ENCODE measurements at places on chromosomes 3 and 15.
A peak's percentile ranks its signal among the peaks of the same experiment; 100 is the strongest.

DNA sequence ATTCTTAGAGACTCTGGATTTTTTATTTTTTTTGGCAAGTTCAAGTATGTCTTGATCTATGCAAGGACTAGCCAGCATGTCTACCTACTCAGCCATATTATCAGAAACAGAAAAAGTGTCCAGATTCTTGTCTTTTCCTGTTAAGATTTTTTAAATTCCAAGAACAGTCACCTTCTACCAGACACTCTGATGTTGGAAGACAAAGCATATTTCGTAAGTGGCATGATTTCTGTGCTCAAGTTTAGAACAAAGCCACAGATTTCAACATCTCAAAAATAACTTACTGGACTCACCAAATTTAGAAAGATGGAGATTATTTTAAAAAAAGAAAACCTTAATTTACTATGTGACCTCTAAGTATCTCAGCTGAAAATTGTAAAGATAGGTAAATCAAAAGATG is 61.9 kb downstream of the GOLGA6L7 start:
- DNase-seq, result no peak

- DNase-seq, result no peak
Measured at GRCh38 chr3:70516076-70516475, 203.6 kb upstream of the MDFIC2 start.

DNA sequence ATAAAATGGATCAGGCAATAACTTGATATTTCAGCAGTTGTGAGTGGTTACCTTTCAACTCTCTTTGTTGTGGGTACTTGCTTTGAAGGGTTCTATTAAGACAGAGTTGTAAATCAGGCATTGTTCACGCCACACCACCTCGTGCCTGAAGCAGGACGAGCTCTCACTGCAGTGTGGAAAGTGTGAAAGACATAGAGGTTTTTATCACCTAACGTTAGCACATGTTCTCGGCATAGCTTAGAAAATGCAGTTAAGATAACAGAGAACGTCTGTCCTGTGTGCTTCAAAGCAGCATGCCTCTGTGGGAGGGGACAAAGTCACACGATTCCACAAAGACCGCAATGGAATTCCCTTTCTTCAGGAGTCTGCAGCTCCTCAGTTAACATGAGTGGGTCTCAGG is 7.8 kb downstream of the ADAMTS17 start:
- no peak for DNase-seq

- no peak for DNase-seq
Measured at GRCh38 chr15:98422130-98422478, 226.2 kb upstream of the IGF1R start.

- DNase-seq, result no peak
Measured at GRCh38 chr3:185825006-185825638, at the start of gene IGF2BP2. Gene IGF2BP2, minus strand, starts transcription at chr3:185825042. Its CDS starts 82 bp downstream, at chr3:185824960.

- no peak for DNase-seq
Measured at GRCh38 chr15:97955035-97955434, 5.5 kb upstream of the ARRDC4 start.

- DNase-seq, result no peak
Measured at GRCh38 chr15:96869122-96869521, 538.6 kb downstream of the NR2F2 start.

DNA sequence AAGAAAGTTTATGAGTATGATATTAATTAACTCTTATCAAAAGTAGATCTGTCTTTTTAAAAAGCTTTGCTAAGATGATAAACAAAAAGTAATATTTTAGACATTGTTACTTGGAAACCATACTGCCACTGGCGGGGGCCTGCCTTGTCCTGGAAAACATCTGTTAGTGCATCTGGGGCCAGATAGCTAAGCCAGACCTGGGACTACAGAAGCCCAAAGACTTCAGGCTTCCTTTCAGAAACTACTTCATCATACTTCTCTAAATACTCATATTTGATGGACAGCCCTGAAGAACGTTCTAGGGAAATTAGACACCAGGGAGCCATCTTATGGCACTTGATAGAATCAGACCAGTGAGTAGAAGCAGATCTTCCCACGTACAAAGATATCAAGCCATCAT is 795.4 kb upstream of the SEMA6D start:
- DNase-seq, result no peak

- DNase-seq, result no peak
Measured at GRCh38 chr3:117743993-117744392, 1034.4 kb downstream of the TUSC7 start.

GRCh38 chr3:58214484-58215316 is 3.9 kb upstream of the DNASE1L3 start:
- peak; percentile 25 for DNase-seq

- no peak for DNase-seq
Measured at GRCh38 chr3:163890661-163891060, 1187.6 kb downstream of the SI start.

DNA sequence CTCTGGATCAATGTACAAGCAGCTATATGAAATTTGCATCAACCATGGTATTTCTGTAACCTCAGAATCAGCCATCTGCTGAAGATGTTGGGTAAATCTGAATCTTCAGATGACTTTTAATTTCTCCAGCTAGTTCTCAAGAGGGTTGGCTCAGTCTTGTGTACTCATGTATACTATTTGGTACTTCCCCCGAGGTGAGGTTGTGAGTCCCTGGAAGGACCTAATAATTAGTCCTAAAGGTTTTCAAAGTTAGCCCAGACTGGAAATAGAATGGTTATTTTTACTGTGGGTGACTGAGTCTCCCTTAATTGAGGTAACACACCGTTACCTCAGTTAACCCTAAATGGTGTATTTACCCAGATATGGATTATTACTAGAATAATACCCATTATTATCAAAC is 104.3 kb upstream of the THSD4 start:
- no peak for DNase-seq

DNA sequence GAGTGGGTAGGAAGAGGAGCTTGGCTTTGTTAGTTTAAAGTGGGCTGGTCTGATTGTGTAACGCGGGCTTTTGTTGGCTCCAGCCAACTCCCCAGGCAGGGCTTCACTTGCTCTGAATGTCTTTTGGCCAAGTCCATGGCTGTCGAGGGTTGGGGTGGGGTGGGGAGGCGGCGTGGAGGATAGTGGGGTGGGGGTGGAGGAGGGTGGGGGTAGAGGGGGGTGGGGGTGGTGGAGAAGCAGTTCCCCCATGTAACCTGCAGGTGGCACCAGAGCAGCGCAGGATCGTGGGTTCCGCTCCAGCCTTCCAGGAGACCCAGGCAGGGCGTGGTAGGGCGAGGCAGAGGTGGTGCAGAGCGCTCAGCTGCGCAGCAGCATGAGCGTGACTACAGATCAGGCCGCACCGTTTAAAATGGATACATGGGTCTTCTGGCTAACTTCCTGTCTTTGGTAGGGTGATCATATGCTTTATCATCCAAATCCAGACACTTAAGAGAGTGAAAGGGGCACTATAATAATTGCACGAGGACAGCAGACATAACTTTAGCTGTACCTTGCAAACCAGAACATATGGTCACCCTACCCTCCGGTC is 28.3 kb downstream of the GOLGA6A start:
- peak; percentile 60 for DNase-seq

DNA sequence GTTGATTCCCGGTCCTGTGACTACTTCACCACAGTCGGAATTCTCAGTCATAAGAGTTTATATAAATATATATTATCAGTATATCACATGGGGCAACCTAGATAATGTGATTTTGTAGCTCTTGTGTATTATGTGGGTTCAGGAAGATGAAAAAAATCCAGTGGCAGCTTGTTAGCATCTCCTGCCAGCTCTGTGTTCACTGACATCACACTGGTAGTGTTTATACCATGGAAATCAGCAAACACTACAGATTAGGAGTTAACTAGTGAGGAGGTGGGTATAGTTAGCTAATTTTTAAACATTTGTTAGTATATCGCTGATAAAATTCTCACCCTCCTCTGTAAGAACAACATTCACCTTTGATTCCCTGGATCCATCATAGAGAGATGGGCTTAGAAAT is 44.5 kb upstream of the KCNMB2 start:
- DNase-seq, result no peak

DNA sequence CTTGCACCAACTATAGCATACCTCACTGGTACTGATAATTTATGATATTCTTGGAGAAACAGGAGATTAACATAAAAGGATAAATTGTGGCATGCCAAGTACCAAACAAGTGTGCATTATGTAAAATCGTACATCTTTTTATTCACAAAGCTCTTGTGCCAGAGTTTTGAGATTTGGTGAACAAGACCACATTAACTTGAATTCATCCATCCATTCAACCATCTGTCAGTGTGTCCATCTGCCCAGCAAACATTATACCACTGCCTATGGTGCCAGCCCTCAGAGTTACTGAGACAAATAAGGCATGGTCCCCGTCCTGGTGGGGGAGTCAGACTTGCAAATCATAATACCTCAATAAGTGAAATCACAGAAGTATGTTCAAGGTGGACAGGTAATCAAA is 17.0 kb upstream of the NEO1 start:
- DNase-seq, result no peak

GRCh38 chr3:11230832-11231231 is 41.4 kb upstream of the ATG7 start:
- no peak for DNase-seq

GRCh38 chr3:125055331-125055912 is 375 bp downstream of the HEG1 start:
- DNase-seq, result no peak

GRCh38 chr3:194661374-194661773 is 10.6 kb downstream of the LSG1 start:
- DNase-seq, result no peak

GRCh38 chr3:88678747-88679146 is 428.7 kb upstream of the EPHA3 start:
- DNase-seq, result no peak

DNA sequence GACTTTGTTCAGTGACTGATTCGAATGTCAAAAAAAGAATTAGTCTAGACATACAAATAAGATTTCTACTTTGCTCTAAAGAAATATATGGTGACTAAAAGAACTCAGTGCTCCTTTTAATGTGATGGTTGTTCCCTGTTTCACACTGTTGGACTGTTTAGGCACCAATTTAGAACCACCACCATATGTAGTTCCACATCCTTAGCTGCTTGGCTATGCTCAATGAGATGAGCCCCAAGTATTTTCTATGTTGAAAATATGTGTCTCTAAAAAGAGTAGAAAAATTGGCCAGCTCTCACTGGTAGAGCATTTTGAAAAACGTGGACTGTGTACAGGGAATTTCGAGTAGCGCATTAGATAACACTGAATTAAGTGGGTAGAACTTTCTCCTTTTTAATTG is 167.3 kb downstream of the GOLIM4 start:
- DNase-seq, result no peak

- no peak for DNase-seq
Measured at GRCh38 chr3:128783774-128784173, 57.8 kb downstream of the RAB7A start.

- no peak for DNase-seq
Measured at GRCh38 chr3:71217640-71218222, 365.8 kb downstream of the FOXP1 start.

DNA sequence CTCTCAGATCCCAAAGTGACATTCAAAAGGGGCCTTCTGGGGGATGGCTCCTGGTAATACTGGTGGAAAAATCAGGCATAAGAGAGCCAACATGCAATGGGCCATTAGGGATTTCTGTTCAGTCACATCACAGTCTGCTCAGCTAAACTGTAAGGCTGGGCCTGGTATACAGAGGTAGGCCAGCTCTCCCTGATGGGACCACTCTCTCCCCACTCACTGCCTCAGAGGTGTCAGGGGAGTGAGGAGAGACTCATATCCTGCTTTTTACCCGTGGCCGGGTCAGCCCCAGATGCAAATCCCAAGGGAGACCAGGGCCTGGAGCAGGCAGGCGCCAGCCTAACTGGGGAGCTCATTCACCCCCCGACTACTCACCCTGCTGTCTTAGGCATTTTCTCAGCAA is 48.1 kb upstream of the TPM1 start:
- no peak for DNase-seq

- DNase-seq, result peak; percentile 69
Measured at GRCh38 chr3:69120879-69121464, 1.4 kb downstream of the LMOD3 start.

DNA sequence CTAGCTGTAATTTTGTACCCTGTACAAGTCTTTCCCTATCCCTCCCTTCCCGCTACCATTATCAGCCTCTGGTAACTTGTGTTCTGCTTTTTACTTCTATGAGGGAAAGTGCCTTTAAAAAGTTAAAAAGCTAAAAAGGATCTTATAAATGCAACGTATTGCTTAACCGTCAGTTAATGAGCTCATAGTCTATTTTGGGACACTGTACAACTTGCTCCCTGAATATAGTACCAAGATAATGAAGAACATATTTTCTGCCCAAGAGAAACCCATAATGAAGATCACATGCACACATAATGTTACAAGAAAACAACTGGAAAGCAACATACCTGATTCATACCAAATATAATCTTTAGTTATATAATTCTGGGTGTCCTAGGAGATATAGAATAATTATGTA is 22.6 kb downstream of the ZIC1 start:
- no peak for DNase-seq

DNA sequence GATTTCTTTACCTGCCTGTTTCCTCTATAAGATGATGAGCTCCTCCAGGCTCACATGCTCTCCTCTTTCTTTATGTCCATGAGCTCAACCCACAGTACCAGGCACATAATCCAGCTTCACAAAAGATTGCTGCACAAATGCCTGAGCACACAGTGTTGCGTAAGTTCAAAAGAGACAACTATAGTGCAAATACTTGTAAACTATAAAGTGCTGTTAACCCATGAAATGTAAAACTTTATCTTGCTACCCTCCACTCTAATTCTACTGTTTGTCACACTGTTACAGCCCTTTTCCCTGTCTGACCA is 101.0 kb upstream of the LPP start:
- no peak for DNase-seq

DNA sequence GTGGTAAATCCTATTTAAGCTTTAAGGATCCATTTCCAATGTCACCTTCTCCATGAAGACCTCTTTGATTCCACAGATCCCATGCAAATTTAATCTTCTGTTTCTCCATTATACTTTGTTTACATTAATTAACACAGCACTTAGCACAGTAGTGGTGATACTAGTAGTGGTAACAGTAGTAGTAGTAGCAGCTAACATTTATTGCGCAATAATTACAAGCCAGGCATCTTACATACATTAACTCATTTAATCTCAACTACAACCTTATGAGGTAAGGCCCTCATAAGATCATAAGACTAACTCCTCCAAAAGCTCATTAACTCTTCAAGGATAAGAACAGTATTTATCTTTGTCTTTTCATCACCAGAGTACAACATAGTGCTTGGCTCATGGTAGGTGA is 54.8 kb upstream of the FSIP1 start:
- DNase-seq, result no peak

DNA sequence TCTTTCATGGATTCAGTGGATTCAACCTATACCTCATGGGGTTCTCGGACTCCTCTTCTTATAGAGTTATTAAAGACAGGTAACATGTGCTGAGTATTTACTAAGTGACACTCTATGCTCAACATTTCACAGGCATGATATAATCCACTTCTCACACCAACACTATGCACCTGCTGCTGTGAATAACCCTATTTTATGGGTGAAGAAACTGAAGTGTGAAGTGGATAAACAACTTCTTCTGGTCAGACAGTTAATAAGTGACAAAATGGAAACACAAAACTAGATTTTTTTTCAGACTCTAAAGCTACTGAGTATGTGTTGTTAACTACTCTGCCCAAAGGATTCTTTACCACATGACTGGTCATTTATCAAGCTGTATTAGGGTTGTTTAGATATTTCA is 403.5 kb downstream of the DIPK2A start:
- DNase-seq, result no peak
